ENCODE measurements at places on chromosomes 12 and 14. TPM values are rescaled to one million over a fixed set of nuclear protein-coding genes. Genes with fewer than 3 reads are reported as not detected.

Gene CMTM5
- 0.14 TPM for total RNA-seq

Gene TAS2R19
- total RNA-seq = 0.62 TPM

Gene KRT2
- total RNA-seq = not detected

Gene KRT79
- not detected for total RNA-seq

Gene NANOG
- total RNA-seq = 147 TPM

Gene IL26
- not detected for total RNA-seq

Gene SPX
- total RNA-seq = not detected

Gene DHH
- total RNA-seq = not detected

Gene KHNYN
- total RNA-seq = 27.4 TPM

Gene C12orf60
- total RNA-seq = 3.0 TPM

Gene NCAPD2
- total RNA-seq = 113 TPM

Gene GPR84
- not detected for total RNA-seq

Gene ZBTB42
- 9.5 TPM for total RNA-seq

Gene NXPH4
- 0.74 TPM for total RNA-seq

Gene ACOT6
- total RNA-seq = not detected

Data from H7 (cell line).